Effector CD8-positive, alpha-beta T cell (primary cell): ENCODE measurements at places on chromosomes 6 and 20.

- DNase-seq = no peak
Observed at GRCh38 chr6:144746902-144747469, 461.9 kb downstream of the UTRN start.

GRCh38 chr6:43702534-43703440 is 15.2 kb upstream of the MRPS18A start:
- DNase-seq = no peak

GRCh38 chr20:47360297-47361056 is 4.0 kb upstream of the ZMYND8 start:
- DNase-seq = no peak

DNA sequence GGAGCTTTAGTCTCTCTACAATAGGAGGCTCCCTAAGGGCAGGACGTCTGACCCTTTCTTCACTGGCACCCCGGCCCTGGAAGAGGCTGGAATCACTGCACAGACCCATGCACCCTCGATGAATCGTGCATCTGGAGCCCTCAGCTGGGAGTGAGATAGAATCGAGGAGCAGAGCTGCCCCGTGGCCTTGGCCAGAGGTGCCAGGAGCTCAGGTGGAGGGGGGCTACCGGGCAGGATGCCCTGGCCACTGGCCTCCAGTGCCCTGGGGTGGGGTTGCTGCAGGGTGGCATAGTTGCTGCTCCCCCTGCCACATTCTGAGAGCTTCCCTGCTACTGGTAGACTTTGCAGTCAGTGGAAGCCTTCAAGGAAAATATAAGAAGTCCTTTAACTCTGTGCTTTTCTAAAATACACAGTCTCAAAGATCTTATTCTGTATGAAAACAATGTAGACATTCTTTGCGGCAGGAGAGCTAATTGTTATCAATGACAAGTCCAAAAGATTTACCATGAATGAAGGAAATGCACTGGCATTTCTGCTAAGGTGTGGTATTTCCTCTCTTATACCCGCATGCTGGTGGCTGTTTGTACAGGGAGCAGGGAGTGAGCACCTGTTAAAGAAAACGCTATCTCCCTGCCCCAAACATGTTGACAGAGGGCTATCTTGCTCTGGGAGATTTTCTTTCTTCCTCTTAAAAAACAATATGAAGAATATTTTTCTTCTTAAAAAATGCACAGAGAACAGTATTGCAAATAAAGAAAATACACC is 122.8 kb downstream of the C6orf118 start:
- DNase-seq = no peak

GRCh38 chr6:140070846-140071473 is 696.5 kb upstream of the CITED2 start:
- no peak for DNase-seq

DNA sequence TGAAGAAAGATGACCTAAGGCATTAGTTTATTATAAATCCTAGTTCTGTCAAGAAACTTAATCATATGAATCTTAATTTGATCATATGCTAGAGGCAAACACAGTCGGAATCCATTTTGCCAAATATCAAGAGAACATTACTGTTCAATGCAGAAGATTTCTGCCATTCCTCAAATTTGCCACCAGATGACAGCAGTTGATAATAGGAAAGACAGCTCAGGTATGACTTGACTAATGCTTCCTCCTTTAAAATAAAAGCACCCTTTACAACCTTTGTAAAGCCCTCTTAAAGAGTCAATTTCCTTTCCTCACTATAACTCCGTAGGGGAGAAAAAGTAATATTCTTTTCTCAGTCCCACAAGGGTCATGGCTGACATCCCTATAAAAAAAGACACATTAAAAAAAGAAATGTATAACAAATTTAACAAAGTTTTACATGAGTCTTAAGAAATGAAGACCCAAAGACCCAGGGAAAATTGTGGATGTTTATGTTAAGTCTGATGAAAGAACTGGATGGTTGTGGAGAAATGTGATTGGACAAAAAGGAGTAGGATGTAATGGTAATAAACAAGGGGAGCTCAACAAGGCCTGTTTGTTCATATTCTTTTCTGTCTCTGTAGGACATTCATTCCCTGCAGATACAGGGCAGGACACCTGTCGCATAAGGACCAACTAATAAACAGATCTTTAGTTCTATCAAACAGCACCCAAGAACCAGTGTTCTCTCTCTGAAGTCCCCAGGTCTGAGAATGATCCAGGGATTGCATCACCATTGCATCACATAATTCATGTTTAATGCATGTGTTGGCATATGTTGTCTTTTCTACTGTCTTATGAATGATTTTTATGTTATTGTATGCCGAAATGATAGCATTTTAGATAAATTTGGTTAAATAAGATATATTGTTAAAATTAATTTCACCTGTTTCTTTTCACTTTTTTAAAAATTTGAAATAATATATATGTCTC is 23.0 kb upstream of the IL17A start:
- DNase-seq = no peak

DNA sequence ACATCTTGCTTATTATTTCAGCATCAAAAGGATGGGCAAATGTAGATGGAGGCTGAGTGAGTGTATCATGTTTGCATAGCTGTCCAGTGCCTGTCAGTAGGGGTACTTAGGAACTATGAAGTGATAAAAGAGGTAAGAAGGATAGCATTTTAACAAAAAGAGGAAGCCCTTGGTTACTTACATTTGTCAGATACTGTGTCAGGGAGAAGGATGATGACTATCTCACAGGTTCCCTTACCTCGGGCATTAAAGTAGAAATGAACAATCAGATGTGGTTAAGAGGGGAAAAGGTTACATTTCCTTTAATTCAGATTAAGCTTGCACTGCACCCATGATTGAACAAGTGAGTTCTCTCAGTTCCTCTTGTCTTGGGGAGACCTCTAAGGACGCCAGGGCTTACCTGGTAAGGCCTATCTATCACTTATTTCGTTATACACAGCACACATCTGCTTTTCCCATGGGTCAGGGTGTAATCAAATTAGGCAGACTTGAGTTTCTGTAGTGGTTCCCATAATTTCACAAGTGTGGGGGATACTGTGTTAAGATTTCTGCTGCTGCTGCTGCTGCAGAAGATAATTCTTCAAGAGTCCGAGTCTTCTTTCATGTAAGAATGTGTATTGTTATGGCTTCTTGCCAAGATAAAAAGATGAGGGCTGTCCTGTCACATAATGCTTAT is 4.5 kb downstream of the FOXO3 start:
- no peak for DNase-seq

DNA sequence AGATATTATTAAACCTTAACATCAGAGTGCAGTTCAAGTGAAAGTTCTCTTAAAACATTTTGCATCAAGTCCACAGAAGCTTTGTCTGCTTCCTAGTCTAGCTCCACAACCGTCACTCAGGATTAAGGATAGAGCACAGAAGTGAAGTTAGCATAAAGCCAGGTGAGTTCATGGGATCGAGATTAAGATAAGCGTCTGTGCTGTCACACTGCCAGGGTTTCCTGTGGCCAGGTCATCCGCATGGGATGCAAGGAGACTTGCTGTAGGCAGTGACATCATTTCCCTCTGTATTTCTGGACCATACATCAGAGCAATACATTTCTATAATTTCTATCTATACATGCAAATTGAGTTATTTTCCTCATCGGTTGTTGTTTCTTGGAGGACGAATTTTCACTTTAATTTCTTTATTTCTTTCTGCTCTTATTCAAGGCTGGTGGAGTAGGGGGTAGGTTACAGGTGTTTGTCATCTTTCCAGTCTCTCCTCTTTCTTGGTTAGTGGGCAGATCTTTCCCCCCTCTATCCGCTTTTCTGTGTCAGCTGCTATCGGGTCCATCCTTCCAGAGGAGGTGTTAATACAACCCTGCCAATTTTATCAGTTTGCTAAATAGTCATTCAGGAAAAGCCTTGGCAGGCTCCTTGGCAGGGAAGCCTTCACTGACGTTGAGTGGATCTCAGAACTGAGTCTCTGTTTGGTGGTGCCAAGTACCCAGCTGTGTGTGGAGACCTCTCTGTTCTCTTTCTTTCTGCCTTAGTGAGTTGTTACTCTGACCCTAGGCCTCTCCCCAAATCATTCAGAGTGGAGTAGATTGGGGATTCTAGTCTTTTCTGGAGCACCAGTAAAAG is 307.6 kb upstream of the MAP3K7 start:
- no peak for DNase-seq

DNA sequence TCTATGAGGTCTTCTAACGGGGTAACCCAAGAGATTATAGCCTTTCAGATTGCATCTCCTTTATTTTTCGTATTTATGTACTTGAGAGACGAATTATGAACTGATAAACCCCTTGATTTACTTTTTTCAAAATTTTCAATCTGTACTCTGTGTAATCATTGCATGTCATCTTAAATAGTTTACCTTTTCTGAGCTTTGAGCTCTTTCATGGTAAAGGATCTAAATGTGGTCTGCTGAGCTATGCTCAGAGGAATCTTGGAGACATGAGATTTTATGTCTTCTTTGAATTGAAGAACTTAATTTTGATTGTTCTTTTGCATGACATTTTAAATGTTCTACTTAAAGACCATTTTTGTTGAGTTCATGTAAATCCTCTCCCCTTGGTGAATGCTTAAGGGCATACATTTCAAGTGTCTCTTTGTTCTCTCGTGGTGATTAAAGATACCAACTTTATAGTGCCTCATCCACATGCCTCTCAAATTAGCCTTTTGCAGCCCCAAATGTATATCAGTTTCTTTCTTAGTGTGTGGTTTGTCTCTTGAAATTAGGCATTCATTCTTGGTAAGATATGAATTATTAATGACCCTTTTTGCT is 116.3 kb upstream of the SCGN start:
- no peak for DNase-seq

DNA sequence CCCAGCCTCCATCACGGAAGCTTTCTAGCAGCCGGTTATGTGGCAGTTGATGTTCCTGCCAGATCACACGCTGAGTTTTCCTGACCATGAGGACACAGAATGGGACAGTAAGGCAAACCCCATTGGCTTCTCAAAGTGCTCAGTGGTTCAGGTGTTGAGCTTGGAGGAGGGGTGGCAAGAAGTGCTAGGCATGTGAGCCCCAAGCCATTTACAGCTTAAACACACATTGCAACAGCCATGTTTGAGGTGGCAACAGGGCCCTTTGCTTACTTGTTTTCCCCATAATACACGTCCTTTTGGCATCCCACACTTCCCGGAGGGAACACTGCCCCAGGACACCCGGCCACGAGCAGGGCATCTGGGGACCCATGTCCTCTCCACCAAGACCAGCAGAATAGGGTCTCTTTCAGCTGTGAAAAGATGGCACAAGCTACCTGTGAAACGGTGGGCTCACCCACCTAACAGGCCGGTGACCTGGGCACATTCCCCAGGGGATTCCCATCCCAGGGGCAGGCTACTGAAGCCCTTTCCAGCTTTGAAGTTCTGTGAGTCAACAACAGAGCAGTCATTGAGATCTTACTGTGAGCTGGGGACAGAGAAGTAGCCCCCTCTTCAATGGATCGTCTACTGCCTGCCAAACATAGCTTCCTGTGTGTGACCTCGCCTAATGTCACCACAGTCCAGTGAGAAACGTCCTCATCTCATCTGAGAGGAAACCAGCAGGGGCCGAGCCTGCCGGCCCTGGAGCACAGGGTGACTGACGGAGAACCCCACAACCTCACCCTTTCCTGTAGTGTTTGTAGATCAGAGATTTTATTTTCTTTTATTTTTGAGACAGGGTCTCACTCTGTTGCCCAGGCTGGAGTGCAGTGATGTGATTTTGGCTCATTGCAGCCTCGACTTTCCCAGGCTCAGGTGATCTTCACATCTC is 4.0 kb upstream of the TLDC2 start:
- DNase-seq = no peak

DNA sequence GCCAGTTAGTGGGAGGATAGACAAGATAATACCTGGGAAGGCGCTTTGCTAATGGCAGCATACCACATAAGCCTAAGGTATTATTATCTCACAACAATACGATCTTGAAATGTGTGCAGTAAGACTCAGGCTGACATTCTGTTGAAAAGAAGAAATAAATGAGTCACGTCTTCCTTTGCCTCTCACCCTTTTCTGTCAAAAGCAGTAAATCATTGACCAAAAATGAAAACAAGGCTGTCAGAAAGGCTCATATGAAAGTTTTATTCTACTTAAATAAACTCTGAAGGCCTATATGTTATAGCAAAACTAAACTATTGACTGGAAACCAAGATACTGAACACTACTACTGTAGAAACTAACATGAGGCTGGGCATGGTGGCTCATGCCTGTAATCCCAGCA is 43.1 kb upstream of the IL20RA start:
- DNase-seq = no peak
